Hematopoietic multipotent progenitor cell treated with erythropoietin and hydrocortisone succinate and interleukin-3 and kit ligand, for 17 days (in vitro differentiated cells): ENCODE measurements at places on chromosomes 13 and 19.

GRCh38 chr13:20616059-20616797 is 49.3 kb downstream of the IFT88 start:
- no peak for DNase-seq

DNA sequence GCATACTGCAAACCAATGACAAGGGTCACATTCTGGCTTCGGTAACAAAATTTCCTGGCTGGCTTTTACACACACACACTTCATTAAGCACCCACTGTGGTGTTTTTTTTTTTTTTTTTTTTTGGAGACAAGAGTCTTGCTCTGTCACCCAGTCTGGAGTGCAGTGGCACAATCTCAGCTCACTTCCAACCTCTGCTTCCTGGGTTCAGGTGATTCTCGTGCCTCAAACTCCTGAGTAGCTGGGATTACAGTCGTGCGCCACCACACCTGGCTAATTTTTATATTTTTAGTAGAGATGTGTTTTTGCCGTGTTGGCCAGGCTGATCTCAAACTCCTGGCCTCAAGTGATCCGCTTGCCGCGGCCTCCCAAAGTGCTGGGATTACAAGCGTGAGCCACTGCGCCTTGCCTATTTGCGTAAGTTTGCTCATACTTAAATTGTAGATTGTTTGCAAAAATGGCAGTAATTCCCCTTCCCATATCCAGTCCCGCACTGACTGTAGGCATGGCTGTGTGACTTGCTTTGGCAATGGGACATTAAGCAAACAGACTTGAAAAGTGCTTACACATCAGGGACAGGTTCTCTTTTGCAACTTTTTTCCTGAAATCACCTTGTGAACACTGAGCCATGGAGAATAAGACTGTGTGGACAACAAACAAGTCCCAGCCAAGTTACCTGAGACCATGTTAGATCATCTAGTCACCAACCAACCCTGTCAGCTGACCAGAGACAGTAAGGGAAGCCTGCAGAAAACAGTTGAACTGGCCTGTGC is 42.1 kb upstream of the EBPL start:
- no peak for DNase-seq

- DNase-seq = no peak
These were observed 22.1 kb downstream of the ADGRL1 start for GRCh38 chr19:14183741-14184350.

GRCh38 chr13:83386609-83387008 is 495.7 kb downstream of the SLITRK1 start:
- no peak for DNase-seq

DNA sequence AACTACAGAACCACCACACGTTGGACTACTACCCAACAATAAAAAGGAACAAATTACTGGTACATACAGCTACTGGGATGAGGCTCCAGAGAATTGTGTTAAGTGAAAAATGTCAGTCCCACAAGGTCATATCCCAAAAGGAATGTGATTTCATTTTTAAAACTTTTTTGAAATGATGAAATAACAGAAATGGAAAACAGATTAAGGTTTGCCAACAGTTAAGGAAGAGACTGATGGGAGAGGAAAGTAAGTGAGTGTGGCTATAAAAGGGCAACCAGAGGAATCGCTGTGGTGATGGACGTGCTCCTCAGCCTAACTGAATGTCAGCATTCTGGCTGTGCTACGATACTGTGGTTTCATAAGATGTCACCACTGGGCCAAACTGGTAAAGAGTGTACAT is 512.8 kb downstream of the UQCRFS1 start:
- no peak for DNase-seq

GRCh38 chr19:39996811-39997637 is at the start of gene ZNF546:
Gene ZNF546, plus strand, starts transcription at chr19:39997060. Its CDS starts 1,267 bp downstream, at chr19:39998327.
- peak; percentile 84 for DNase-seq

DNA sequence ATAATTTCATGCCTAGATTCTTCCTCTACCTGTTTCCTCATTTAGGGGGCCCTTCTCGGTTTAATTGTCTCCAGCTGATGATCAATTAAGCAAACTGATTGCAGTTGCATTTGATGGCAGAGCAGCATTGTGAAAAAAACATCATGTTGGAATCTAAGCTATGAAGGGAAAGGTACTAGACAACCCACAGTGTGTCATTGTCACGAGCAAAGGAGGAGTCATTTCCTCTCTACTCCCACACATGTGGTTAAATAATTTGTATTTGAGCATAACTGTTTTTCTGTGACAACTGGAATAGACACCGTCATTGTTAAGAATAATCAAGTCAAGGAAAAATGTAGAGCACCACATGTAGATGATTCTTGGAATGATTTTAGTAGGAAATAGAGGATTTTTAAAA is 240.3 kb downstream of the DCT start:
- no peak for DNase-seq

DNA sequence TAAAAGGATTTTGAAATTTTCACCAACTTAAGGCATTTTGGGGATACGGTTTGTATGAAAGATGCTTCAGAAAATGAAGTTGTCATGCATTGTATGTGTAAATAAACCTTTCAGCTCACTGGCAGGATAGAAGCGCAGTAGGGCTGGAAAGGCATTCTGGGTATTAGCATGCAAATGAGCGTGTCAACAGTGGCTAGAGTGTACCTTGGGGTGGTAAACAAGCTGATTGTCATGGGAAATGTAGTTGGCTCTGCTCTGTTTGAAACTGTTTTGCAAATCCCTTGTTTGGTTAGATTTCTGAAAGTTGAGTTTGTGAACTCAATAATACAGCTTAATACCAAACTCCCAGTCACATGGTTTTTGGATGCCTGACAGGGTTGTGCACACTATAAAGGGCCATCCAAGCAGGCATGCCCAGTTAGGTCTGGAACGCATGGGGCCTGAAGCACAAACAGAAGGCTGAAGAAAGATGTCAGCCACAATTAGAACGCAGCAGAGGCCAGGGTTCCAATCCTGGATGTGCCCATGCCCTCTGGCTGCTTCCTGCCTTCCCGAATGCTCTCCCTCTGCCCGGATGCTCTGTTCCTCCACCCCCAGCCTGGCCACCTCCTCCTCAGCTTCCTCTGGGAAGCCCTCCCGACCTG is 14.6 kb downstream of the GSX1 start:
- DNase-seq = no peak

GRCh38 chr13:52738719-52739467 is 727 bp downstream of the CNMD start:
- DNase-seq = no peak

GRCh38 chr13:114044486-114044885 is 70.6 kb upstream of the C13orf46 start:
- no peak for DNase-seq
